OCI-M1 (cell line): ENCODE measurements at places on chromosomes 12 and 14.

- DNase-seq: no peak
Observed at GRCh38 chr14:20438664-20439063, 2.7 kb upstream of the KLHL33 start.

DNA sequence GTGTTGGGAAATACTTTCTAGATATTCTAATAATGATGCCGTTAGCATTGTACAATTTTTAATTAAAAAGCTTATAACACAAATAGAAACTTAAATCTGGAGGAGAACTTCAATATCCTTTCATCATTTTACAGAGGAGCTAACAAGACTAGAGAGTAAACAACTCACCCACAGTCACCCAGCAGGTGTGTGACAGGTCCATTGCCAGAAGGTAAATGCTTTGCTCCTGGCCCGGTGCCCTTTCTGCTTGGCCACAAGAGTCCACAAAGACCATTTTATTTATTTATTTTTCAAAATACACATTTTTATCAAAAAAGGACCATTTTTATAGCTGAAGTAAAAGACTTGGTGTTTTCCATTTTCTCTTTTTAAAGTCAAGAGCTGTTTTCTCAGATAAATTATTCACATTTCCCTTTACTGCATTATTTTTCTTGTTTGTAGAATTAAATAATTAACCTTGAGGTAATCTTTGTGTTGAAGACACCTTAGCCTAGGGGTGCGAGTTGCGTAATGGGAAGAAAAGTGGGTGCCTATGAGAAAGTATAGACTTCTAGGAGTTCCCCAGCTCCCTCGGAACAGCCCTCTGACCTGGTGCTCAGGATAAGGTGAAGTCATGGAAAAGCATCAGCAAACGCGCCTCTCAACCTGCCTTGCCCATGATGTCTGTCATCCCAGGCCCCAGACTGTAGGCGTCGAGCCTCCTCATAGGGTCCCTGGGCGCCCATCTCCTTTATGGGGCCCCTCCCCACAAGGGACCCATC lies 26.3 kb upstream of the AMIGO2 start:
- DNase-seq: no peak

DNA sequence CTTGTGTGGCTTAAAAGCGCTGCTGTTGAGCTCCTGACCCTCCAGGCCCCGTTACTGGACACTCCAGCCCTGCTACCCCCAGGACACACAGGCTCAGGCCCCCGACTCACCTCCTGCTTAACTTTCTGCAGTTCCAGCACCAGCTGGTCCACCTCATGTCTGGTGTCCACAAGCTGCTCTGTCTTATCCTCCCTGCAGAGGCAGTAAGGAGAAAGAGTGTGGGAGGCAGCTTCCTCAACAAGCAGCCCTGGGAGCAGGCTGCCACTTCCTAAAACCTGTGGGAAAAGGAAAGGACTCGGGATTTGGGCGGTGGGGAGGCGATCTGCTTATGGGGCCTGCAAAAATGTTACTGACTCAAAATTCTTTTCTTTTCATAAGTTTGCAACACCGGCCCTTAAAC lies 79.2 kb downstream of the CCDC88C start:
- DNase-seq: no peak

DNA sequence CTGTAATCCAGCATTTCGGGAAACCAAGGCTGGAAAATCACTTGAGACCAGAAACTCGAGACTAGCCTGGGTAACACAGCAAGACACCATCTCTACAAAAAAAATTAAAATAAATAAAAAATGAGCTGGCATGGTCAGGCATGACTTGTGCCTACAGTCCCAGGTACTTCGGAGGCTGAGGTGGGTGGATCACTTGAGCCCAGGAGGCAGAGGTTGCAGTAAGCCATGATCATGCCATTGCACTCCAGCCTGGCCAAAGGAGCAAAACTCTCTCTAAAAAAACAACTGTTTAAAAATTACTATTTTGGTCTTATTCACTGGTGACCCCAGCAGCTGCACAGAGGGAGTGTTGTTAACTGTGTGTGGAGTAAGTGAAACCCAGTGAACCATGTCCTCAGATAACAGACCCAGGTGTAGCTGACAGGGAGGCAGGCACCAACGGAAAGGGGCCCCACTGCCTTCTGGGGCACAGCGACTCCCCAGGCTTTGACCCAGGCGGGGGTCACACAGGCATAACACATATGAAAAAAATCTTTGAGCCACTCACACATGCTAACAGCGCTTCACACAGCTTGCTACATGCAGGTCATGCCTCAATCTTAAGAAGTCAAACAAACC lies 12.1 kb downstream of the DDX54 start:
- DNase-seq: no peak

DNA sequence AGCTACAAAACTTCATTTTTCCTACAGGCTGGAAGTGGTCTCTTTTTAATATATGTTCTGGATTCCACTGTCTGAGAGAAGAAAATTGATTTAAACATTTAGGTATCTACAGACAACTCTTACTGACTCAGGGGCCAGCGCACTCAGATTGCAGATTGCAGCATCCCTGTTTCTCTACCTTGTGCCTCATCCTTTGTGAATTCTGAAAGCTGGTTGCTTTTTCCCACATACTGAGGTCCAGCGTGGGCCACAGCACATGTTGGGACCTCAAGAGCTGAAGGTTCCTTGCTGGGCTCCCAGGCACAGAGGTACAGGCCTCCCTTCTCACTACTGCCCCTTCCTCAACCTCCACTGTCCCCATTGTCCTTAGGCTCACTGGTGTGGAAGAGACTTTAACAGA lies 101.7 kb upstream of the CCDC175 start:
- DNase-seq: no peak

DNA sequence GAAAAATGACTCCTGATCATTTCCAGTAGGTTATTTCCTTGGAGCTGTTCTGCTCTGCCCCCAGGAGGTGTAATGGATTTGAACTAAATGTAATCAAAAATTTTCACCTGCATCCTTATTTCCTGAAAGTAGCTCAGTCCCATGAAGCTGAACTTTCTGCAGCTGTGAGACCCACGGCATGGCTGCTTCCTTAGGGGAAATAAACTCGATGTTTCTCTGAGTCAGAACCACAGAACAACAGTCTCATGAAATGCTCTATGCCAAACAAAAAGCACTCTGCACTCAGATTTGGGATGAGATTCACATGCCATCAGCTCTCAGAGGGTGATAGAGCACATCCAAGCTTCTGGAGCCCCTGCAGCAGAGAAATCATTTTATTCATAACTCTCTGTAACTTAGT lies 224.1 kb upstream of the PLEKHG7 start:
- DNase-seq: no peak

DNA sequence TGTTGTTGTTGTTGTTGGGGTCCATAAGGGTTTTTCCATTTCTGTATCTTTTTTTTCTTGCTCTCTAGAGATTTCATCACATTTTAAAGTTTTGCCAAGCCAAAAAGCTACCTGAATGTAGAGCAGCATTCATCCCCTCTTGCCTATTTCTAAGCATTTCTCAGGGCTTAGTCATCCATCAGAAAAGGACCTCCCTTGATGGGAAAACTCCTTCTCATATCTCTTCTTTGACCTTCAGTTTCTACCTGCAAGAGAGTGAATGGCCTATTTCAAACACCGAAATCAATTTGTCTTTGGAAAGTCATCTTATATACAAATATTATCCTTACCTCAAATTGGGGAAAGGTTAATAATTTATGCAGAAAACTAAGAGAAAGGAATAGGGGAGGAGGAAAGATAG lies 4.5 kb downstream of the MYBPC1 start:
- DNase-seq: no peak

DNA sequence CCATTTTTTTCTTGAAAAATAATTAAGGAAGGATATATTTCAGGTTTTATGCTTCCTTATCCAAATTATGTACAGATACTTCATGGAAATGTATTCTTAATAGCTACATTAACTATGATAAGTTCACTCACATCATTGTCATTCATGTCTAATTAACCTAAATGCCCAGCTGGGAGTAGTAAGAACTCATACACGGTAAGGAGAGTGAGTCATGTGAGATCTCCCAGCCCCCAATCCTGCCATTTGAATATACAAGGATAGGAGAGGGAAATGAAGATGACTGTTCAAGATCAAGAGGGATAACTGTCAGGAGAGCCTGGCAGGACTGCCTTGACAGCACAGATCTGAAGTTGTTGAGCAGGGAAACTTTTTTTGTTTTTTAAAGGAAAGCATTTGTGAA lies 343.4 kb upstream of the USP15 start:
- DNase-seq: no peak

GRCh38 chr14:21352587-21352986 lies 31.2 kb downstream of the SUPT16H start:
- peak; percentile 64 for DNase-seq

- DNase-seq: no peak
Observed at GRCh38 chr14:102095871-102096568, 9.2 kb upstream of the HSP90AA1 start.

DNA sequence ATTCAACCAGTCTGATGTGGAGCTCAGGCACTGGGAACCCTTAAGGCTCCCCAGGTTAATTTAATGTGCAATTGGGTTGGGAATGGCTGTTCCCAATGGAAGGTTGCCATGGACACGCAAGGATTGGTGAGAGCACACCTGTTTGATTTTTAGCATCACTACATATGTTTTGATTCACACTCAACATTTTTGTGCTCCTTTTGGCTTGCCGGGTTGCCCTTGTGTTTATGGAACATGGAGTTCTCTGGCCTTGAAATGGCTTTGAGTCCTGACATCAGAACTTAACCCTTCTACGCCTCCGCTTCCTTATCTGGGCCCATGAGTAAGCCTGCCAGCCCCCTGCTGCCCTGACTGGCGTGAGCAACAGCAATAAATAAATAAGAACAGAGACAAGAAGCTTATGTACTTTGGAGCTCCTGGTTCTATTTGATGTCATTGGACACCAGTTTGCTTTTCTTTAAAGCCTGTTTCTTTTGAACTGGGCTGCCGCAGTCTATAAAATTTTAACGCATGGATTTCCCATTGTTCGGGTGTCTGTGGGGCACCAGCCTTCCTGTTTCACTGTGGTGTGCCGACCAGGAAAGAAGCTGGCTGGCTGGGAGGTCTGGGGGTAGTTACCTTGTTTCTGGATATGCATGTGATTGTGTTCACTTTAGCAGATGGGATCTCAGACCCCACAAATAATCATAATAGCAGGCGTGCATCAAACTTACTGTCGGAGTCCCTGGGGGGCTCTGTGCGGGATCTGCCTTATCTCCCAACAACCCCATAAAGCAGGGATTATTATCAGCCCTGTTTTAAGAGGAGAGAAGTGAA lies 27.8 kb downstream of the TBX3 start:
- DNase-seq: no peak

DNA sequence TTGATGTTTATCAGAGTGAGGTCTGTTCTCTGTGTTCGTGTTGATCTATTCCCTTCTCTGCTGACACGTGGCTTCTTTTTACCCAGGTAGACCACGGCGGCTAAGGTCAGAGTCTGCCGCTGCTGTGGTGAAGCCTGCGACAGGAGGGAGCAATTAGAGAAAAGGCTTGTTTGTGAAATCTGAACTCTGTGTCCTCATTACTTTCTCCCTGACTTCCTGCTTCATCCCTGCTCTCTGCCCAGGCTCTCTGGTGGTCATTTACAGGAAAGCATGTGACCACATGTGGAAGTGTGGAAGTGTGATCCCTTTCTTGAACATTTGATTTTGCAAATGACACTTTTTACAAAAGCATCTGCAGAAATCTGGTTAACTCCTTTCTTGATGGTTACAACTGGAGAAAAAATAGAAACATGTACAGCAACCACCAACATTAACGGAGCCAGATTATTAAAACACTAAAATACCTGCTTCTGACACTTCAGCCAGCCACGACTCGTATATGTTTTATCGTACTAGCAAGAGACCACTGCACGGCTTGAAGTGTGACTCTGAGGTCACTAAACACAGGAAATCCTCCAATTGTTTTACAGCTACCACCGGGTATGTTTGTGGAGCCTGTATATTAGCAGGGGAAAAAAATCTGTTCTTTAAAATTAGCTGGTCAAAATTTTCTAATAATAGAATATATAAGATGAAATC lies 388.6 kb upstream of the TMPO start:
- DNase-seq: peak; percentile 6

DNA sequence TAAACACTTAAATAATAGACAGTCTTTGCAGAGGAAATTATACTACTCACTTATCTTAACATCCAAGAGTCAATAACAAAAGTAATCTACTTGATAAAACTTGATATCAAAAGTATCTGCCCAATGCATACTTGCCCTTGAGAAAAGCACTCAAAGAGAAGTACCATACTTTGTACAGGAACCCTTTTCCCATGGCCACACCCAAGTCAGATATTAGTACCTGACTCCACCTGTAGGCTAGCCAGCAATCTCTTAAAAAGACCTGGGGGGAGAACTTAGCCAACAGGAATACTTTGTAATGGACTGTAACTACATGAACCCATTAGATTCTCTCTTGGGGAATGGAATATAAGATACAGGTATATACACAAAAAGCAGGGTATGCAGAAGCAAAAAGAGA lies 99.6 kb upstream of the HECTD1 start:
- DNase-seq: no peak

GRCh38 chr14:28142400-28143015 lies 624.1 kb upstream of the FOXG1 start:
- DNase-seq: peak; percentile 64

DNA sequence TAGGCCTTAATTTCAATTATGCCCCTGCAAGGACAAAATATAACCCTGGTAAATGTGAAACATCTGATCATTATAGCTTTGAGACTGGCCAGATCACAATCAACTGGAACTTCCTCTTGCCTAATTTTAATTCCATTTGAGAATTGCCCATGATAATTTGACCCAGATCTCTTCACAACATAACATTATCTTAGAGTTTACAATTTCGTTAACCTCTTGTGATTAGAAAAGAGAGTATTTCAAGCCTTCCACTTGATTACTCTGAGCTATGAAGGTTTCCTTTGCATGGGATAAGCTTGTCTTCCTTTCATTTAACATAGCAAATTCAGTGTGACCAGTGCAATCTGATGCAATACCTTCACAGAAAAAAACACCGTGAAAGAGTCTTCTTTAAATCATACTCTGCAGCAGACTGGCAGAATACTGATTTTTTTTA lies 143.6 kb downstream of the DUSP6 start:
- DNase-seq: peak; percentile 84

DNA sequence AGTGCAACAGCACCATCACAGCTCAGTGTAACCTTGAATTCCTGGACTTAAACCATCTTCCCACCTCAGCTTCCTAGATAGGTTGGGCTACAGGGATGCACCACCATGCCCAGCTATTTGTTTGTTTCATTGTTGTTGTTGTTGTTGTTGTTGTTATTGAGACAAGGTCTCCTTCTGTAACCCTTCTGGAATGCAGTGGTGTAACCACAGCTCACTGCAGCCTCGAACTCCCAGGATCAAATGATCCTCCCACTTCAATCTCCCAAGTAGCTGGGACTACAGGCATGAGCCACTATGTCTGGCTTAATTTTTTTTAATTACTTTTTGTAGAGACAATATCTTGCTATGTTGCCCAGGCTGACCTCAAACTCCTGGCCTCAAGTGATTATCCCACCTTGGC lies 1.2 kb upstream of the NEMP1 start:
- DNase-seq: no peak

- no peak for DNase-seq
Observed at GRCh38 chr12:2454601-2455177, 340.1 kb upstream of the FKBP4 start.

GRCh38 chr12:131455581-131456110 lies 255.2 kb upstream of the SFSWAP start:
- no peak for DNase-seq

- DNase-seq: no peak
Observed at GRCh38 chr12:30420561-30420960, 275.1 kb downstream of the IPO8 start.
